Effector CD4-positive, alpha-beta T cell (primary cell): ENCODE measurements at places on chromosomes 3 and 15.

DNA sequence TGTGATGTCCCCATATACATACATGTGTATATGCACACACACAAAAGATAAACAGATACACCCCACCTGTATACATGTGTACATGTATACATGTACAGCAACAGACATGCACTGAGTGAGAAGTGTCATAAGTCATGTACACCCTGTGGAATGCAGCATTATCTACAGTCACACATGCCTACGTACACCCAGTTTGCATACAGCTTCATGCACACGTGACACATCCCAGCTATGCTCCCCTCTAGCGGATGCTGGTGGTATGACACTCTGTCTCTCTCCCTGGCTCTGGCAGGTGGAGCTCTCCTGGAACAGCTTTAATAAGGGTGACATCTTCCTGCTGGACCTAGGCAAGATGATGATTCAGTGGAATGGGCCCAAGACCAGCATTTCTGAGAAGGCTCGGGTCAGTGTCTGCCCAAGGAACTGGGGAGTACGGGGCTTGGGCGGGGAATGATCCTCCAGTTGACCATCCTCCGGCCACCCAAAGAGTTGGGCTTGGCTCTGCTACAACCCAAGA, 6.3 kb downstream of the VILL start:
- DNase-seq = peak; percentile 72

- DNase-seq = no peak
Measured at GRCh38 chr3:194304186-194304917, 46.8 kb downstream of the CPN2 start.

GRCh38 chr3:178352326-178353005, 183.8 kb upstream of the KCNMB2 start:
- DNase-seq = no peak

GRCh38 chr3:148631124-148631903, 66.4 kb upstream of the AGTR1 start:
- no peak for DNase-seq

GRCh38 chr3:186536883-186537844, 7.0 kb downstream of the CRYGS start:
- no peak for DNase-seq

DNA sequence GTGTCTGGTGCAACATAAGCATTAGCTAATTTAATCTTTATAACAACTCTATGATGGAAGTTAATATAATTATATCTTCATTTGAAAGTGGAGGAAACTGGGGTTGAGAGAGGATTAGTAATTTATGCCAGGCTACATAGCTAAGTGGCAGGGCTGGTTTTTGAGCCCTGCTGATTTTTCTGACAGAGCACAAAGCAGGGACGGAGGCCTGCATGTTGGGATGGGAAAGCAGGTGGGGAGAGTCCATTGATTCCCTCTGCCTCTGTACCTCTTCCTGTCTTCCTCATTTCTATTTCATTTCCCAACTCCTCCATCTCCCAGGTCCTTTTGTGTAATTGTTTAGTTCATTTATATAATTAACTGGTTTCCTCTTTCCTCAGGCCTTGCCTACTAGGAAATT, 251.6 kb upstream of the ZPLD1 start:
- DNase-seq = no peak

GRCh38 chr15:100686725-100687473, 84.5 kb downstream of the ASB7 start:
- no peak for DNase-seq

- DNase-seq = no peak
Measured at GRCh38 chr3:10806006-10806405, 10.0 kb upstream of the SLC6A11 start.

DNA sequence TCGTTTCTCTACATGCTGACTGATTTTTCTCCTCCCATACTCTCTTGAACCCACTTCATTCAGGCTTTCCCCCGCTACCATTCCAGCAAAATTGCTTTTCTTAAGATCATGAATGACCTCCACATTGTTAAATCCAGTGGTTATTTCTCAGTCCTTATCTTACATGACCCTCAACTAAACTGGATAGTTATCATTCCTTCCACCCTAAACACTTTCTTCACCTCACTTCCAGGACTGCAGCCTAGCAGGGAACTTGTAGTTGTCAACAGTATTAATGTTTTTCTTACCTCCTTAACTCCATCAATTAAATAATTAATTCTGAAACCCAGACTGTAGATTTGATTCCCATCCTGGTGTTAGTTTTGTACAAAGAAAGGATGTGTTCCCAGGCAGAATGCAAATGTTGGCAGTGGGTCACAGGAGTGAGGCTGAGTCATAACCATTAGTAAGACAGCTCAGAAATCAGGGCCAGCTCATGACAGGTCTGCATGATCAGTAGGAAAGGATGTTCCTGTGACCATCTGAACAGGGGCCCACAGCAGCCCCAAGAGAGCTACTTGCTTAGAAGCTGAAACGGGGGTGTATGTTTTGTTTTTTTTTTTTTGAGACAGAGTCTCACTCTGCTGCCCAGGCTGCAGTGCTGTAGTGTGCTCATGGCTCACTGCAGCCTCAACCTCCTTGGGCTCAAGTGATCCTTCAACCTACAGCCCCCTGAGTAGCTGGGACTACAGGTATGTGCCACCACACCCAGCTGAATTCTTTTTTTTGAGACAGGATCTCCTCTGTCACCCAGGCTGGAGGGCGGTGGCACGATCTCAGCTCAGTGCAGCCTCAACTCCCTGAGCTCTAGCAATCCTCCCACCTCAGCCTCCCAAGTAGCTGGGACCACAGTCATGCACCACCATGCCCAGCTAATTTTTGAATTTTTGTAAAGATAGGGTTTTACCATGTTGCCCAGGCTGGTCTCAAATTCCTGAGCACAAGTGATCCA, 9.1 kb downstream of the BCL2L10 start:
- DNase-seq = no peak

GRCh38 chr3:51722362-51722761, 15.5 kb downstream of the GRM2 start:
- DNase-seq = no peak

- no peak for DNase-seq
Measured at GRCh38 chr3:43531835-43532234, 90.0 kb downstream of the ANO10 start.

GRCh38 chr15:83198476-83198875, 9.1 kb downstream of the HDGFL3 start:
- no peak for DNase-seq

DNA sequence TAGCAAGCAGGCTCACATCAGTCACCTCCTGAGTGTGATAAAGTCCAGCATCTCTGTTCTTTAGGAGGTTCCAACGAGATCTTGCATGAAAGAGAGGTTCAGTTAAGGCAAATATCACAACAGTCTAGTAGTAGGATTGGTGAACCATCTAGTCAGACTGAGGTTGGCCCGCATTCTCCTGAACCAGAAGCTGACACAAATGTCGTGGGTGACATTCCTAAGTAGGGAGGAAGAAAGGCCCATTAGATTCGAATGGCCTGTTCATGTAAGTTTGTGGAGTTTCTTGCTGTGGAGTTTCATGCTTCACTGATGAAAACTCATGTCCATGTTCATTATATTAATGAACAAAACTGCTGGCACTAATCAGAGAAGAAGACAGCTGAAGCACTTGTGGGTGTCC, 66.7 kb upstream of the XCR1 start:
- DNase-seq = no peak

DNA sequence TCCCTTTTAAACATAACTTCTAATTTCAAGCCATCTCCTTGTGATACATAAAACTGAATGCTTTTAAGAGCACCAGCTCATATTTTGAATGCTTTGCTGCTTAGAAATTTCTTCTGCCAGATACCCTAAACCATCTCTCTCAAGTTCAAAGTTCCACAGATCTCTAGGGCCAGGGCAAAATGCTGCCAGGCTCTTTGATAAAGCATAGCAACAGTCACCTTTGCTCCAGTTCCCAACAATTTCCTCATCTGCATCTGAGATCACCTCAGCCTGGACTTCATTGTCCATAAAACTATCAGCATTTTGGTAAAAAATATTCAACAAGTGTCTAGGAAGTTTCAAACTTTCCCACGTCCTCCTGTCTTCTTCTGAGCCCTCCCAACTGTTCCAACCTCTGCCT, 17.5 kb downstream of the OSTN start:
- no peak for DNase-seq

DNA sequence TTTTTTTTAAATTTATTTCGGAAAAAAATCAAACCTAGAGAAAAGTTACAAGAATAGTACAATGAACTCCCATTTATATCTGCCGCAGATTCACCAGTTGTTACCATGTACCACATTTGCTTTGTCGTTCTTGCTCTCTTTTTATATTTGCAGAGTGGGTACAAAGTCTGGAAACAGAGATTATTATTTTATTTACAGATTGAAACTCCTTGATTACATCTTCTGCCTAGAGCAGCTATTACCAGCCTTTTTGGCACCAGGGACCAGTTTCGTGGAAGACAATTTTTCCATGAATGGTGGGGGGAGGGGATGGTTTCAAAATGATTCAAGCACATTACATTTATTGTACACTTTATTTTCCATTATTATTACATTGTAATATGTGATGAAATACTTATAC, 8.3 kb downstream of the MEF2A start:
- DNase-seq = no peak

- DNase-seq = no peak
Measured at GRCh38 chr3:193841581-193841980, 248.6 kb downstream of the OPA1 start.
